ENCODE measurements at places on chromosomes 1 and 21.

DNA sequence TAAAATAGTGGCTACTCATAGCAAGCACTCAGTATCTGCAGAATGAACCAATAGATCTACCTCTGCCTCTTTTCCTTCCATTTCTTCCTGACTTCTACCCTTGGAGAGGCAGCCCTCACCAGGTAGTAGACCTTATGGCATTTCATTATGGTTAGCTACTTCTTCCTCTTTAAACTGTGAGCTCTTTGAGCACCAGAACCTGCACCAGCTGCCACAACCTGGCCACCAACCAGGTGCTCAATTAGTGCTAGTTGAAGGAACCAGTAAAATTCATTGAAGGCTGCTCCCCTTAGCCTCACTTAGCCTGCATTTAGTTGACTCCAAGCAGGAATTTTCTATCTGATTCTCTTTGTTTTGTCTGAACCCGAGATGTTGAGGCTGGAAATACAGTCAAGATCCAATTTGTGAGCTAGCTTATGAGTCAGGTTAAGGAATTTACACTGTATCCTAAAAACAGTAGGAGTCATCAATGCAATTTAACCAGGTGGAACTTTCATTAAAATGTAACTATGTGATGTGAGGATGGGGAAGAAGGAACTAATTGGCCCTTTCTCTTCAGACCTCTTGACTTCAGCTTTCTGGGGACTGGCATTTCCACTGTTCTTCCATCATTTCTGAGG is 81.5 kb upstream of the UBE2U start:
- DNase-seq, result no peak

- no peak for DNase-seq
Measured at GRCh38 chr1:55195521-55196233, 19.5 kb downstream of the USP24 start.

- no peak for DNase-seq
Measured at GRCh38 chr1:178688244-178688643, 36.8 kb upstream of the RALGPS2 start.

GRCh38 chr1:41379738-41380130 is 18.5 kb downstream of the FOXO6 start:
- DNase-seq, result no peak

DNA sequence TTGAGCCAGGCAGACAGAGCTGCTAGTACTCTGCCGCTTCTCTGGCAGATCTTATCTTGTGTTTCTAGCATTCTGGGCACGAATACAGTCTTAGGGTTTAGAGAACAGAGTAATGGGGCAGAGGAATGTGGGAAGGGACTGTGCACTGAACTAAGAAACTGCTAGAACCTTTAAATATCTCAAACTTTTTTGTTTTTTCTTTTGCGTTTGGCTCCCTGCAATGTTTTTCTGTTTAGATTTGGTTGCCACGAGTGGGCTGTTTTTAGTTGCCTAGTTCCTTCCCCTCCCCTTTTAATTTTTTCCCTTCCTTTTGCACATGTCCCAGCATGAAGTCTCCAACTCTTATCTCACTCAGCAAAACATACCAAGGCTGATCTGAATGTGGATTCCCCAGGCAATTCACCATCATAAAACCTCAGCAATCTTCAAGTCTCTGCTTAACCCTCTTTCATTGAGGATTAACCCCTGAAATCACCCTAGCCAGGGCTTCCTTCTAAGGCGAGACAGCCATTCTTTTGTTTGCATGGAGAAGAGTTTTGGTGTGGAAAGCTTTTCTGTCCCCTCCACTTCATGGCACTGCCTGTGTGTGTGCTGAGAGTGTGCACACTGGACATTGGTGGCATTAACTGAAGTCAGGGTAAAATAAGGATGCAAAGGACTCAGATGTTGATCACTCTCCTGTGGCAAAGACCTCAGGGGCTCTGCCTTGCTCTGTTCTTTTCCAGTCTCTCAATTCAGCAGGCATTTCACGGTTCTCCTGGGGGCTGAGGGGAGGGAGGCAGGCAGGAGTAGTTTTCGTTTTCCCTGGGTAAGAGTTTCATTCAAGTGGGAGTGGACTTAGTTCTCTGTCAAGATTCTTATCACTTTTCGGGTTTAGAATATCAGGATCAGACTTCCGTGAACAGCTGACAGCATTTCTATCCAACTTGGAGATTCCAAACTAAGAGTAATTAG is 2.8 kb upstream of the ATF3 start:
- DNase-seq, result no peak

GRCh38 chr1:10438677-10439163 is 8.5 kb downstream of the CENPS start:
- no peak for DNase-seq

DNA sequence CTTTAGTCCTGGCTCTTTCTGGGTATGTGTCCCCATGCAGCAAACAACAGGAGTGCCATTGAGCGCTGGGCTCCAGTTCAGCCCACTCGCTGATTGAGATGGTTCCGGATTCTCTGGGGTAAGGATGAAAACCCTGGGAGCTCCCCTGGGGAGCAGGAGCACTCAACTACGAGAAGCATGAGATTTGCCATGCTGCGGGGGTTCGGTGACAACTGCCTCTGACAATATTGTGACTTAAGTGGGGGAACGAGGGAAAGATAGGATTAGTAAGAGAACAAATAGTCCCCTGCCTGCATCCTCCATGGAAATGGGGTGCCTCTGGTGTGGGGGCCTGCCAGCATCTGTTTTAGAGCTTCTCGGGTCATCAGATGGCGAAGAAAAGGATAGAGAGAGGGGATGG is 123.6 kb upstream of the IPO9 start:
- no peak for DNase-seq

DNA sequence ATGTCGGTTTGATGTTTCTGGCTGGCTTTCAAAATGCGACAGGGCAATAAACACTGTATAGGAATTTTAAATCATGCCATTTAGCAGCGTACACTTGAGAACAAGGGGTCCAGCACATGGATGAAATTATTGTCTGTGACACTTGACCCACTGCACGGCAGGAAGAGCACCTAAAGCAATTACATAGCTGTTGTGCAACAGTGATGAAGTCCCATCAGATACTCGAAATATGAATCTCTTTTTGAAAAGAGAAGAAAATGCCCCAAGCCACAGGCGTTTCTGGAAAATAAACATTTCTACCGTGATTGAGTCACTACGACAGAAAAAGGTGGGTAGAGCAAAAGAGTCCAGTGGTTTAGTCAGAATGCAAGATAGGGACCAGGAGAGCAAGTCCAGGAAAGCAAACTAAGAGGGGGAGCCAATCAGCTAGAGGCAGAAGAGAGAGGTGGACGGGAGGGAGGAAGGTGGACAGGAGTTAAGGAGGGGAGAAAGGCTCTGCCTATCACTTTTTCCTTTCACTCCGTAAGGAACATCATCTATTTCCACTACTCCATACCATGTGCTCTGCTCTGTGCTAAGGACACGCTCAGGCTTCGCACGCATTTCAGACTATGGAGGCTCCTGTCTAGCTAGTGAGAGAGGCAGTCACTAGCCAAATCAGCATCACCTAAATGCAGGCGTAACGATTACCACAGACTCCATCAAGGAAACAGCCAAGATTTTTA is 6.4 kb downstream of the DSCAM start:
- DNase-seq, result no peak

- no peak for DNase-seq
Measured at GRCh38 chr1:81874940-81875339, 74.2 kb downstream of the ADGRL2 start.

GRCh38 chr1:232912845-232913580 is 37.4 kb upstream of the NTPCR start:
- DNase-seq, result no peak

GRCh38 chr1:165988275-165988674 is 160.9 kb downstream of the UCK2 start:
- no peak for DNase-seq

GRCh38 chr1:218355278-218355677 is 10.1 kb downstream of the TGFB2 start:
- DNase-seq, result no peak

DNA sequence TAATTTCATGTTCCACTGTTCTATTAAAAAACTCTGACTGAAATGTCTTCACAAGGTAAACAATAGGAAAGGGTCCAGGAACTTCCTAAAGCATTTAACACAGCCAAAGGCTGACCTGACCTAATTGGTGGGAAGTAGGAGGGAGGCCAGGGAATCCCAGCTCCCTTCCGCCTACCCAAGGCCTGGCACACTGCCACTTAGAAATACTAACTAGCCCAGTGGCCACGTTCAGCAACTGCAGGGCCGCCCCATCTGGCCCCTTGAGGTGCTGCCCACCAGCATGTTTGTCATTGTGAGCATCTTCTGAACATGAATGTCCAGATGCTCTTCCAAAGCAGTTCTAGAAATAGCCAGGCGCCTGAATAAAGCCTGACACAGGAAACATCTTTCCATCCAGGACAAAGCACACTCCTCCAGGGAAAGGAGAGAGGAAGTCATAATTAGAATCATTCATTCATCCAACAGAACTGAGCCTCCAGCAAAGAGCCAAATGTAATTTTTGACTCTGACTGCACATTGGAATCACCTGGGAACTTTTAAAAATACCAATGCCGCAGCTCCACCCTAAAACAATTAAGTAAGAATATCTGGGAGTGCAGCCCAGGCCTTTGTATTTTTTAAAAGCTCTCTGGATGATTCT is 44.6 kb upstream of the BCL9 start:
- DNase-seq, result no peak
